ENCODE measurements at places on chromosomes 12 and 14.

GRCh38 chr14:98093111-98093510, 1178.9 kb downstream of the BCL11B start:
- no peak for DNase-seq

DNA sequence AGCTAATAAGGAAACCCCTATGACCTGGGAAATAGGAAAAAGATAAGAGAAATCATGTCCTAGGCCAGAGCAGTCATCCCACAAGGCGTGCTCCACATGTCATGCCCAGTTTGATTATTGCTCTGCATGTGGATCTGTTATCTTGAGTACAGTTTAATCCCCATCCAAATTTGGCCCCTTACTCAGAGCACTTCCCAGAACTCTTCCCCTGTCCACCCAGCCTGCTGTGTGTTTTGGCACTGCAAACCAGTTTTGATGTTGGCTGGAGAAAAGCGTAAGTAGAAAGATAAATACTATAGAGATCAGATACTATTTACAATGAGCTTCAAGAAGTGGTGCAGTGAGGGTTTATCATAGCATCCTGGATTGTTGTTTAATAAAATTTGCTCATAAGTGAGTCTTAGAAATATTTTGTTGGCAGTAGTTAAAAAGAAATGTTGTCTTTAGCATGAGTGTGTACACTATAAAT, 83.8 kb downstream of the PTPRB start:
- DNase-seq: no peak

DNA sequence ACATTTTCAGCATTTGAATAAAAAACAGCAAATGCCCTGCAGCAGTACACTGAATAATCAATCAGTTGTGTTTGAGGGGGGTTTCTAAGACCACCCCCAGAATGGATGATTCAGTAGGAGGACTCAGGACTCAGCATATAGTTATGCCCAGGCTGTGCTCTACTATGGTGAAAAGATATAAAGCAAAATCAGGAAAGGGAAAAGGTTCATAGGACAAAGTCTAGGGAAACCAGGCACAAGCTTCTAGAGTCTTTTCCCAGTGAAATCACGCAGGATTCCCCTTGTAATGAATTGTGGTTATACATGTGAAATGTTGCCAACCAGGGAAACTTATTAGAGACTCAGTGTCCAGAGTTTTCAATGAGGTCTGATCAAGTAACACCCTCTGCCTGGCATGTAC, 25.0 kb upstream of the SLC17A8 start:
- DNase-seq: no peak

DNA sequence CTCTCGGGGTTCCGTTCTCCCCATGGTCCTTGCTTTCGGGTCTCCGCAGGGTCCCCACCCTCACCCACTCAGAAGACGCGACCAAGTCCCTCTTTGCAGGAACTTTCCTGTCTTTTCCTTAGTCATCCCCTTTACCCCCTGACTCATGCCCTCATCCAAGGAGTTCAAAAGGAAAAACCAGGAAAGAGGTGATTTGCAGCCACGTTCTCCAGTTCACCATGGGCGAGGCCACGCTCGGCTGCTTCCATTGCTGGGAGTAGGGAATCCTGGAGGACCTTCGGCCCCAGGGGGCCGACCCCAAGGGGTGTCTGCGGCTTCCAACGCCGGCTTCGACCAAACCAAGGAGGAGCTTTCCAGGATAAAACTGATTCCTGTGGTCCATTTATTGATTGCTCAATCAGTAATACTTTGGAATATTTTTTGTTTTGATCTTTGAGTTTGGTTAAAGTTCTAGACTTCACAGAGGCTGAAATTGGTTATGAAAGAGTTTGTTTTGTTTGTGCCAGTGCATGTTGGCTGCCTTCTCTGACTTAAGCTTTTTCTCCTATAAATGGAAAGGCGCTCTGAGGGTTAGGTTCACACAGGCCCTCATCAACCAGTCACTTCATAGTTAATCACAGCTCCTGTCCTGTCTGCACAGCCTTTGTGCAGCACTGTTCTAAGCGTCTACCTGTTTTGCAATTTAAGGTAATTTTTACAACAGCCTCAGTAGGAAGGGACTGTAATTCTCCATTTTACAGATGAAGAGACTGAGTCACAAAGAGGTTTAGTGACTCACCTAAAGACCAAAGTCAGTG, 827 bp downstream of the ALDH2 start:
- no peak for DNase-seq

- no peak for DNase-seq
Observed at GRCh38 chr14:75230140-75230792, 48.4 kb upstream of the FOS start.

DNA sequence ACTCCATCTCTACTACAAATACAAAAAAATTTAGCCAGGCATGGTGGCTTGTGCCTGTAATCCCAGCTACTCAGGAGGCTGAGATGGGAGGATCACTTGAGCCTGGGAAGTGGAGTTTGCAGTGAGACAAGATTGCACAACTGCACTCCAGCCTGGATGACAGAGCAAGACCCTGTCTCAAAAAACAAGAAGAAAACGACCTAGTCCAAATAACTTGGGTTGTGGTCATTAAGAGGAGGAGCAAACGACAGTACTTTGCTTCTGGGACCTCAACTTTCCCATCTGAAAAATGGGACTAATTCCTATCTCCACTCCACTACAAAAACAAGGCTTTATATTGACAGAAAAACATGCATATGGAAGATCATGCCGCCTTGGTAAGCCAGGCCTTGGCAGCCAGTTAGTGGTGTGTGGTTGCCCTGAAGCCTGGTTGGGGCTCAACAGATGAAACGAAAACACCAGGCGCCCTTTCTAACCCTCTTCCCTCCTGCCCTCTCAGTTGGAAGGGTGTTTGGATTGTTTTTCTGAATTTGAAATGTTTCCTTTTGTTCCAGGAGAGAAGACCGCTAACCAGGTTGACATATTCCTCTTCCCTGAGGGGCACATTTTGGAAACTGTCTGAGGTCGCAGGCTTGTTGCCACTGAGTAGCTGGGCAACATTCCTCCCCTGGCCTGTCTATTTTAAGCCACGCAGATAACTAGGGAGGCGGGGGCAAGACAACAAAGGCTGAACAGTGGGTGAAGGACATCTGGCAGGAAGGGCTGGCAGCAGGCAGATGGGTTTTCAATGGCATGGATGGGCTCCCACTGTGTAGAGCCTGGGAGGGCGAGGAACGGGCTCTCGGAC, 13.7 kb upstream of the VPS37B start:
- DNase-seq: no peak

DNA sequence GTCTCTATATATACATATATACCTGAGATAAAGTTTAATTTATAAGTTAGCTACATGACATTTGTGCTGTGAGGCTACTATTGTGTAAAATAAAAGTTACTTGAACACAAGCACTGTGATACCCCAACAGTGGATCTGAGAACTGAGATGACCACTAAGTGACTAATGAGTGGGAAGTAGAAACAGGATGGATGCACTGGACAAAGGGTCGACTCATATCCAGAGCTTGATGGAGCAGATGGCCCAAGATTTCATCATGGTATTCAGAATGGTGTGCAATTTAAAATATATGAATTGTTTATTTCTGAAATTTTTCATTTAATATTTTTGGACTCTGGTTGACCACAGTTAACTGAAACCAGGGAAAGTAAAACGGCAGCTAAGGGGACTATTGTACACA, 908.6 kb upstream of the MDGA2 start:
- DNase-seq: no peak

GRCh38 chr12:85280165-85280983, at the start of gene ALX1:
ALX1 (plus strand) TSS chr12:85280220; CDS start chr12:85280262, 42 bp downstream.
- no peak for DNase-seq

DNA sequence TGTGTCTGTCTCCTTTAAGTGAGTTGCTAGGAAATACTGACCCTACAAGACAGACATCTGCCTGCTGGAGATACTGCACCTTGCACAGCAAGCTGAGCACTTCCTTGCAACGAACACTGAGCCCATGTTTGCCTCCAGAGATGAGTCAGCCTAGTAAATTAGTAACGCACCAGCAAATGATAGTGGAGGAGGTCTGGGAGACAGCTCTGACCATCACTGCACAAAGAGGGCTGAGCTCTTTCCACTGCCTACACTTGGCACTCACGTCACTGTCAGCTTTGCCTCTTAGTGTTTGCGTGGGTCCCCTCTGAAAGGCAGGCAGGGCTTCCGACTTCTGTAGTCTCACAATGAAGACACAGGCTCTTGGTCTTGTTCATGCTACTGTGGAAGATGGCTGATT, 109.0 kb downstream of the APAF1 start:
- DNase-seq: no peak

DNA sequence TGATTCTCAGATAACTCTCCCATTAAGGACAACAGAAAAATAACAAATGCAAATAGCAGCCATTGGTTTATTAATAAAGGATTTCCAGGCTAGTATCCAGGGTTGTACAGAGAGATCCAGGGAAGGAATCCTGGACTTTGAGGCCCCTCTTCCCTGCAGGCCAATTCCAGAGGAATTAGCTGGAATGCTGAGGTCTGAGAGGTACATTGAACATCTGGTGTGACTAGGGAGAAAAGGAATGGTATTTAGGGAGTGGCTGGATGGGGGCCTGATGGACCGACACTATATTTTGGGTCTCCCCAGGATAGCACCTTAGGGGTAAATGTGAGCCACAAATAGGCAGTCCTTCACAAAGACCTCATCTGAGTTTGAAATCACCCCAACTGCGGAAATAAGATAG, 924.5 kb downstream of the AACS start:
- no peak for DNase-seq
